Caki2 (cell line): ENCODE measurements at places on chromosomes 3 and 15.

- no peak for DNase-seq
Measured at GRCh38 chr15:38708672-38709180, 144.1 kb upstream of the RASGRP1 start.

GRCh38 chr3:53846851-53847155 is 435 bp downstream of the IL17RB start:
- DNase-seq: no peak

DNA sequence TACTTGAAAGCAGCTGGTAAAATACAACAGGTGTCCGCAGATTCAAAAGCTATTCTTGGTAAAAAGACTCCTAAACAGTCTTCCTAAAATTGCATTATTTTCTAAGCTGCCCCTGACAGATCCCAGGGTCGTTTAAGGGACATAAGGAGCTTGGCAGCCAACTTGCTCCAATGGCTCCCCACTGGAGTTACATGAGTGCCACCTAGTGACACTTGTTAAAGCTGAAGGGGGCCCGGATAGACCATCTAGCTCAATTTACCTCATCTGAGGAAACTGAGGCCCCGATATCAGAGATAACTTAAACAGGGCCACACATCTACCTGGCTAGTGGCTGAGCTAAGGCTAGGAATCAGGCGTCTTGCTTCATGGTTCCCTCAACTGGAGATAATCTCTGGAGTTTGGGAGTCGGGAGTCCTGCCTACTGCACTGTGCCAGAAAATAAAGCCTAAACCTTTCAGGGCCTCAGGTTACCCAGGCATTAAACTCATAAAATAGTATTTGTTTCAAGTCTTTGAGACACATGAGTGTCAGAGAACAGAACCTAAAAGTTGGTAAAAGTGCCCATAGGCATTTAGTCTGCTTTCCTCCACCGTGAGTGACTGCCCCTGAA is 6.5 kb upstream of the TBC1D23 start:
- DNase-seq: peak; percentile 18

DNA sequence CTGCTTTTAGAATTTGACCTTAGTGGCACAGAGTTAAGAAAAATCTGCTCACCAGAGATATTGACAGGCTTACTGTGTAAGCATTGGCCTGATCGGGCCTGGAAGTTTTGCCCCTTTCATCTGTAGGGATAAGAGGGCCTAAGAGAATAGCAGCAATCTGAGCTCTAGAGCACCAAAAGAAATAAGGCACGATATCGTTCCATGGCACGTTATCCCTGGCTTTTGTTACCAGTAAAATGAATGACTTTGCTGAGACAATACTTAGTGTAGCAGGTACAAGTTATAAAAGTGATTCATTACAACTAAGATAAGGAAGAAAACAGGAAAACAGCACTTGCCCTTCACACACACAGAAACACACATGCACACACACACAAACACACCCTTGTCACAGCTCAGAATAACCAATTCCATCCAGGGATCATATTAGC is 5.0 kb downstream of the THBS1 start:
- DNase-seq: no peak

DNA sequence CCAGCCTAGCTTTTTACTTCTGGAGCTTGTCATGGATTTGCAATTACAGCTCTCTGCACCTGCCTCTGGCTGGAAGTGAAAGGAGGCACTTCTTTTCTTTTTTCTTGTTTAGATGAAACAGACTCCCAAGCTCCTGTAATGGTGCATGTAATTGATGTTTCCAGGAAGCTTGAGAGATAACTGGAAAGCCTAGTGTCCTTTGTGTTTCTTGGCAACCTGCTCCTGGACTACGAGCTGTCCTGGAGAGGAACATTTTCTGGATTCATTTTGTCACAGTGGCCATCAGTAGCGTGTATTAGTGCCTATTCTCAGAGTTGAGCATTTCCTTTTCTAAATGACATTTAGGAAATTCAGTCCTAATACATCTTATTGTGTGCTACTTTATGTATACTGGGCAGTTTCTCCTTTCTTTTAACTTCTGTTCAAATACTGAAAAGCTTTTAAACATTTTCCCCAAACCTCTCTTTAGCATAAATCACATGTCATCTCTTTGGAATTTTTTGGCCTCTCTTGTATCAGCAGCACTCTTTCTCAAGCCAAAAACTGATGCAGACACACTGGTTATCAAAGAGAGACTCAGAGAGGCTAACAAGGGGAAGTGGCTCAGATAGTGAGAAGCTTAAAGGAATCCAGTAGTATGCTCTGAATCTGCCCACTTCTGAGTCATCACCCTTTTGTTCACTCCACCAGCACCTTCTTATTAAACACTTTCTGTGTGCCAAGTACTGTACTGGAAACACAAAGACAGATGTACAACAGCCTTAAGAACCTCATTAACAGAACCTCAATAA is 62.6 kb upstream of the SLC2A2 start:
- DNase-seq: peak; percentile 67

- no peak for DNase-seq
Measured at GRCh38 chr3:150806185-150806835, 43.3 kb upstream of the SIAH2 start.

- DNase-seq: no peak
Measured at GRCh38 chr3:173624086-173624485, 226.5 kb downstream of the NLGN1 start.

- no peak for DNase-seq
Measured at GRCh38 chr3:23804441-23805209, 1.1 kb upstream of the UBE2E1 start.

DNA sequence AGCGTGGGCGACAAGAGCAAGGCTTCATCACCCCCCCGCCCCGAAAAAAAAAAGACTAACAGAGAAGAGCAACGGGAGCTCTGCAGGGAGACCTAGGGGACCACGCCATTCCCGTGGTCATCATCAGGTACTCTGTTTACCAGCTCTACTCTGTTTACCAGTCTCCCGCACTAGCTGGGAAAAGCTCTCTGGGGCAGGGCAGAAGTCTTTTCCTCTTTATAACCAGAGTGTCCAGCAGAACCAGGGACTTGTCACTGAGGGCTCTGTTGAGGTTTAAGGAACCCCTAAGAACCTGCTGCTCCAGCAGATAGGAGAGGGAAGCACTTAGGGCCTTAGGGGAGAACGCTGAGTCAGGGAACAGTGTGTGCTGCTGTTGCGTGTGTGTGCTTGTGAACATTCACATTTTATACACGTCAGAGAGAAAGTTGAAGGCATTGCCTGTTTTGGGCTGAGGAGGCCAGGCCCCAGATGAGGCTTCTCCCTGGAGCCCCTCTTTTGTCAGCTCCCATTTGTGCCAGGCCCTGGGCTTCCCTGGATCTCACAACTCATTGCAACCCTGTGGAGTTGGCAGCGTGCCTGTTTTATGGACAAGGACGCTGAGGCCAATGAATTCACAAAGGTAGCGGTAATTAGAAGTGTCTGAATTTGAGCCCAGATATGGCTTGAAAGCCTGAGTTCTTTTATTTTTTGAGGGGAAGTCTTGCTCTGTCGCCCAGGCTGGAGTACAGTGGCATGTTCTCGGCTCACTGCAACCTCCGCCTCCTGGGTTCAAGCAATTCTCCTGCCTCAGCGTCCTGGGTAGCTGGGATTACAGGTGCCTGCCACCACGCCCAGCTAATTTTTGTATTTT is 24.2 kb upstream of the ERICH6 start:
- no peak for DNase-seq

DNA sequence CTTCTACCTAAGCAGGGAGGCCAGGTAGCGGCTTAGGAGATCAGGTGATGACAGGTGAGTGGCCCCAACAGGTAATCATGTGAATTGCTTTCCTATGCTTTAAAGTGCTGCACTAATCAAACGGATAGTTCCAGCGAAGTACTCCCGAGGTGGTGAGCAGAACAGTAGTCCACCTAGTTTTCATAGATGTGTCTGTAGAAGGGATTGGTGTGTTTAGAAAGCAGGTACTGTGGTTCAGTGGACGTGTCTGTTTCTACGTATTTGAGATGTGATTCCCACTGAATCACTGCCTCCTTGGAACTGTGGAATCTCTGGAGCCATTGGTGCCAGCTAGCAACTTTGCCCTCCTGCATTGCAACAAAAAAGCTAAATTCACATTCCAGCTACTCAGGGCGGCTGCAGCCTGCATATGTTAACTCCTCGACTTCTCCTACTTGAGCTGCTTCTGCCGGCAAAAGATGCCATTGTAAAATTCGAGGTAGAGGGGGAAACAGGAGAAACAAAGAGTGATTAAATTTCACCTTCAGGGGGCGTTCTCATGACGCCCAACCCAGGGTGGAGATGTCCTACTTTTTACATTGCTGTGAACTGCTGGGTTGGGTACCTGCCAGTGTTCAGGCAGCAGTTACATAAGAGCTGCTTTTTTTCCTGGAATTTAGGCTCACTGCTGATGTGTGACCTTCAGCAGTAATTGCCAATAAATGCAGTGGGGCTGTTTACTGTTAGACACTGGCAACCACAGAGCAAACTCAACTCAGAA is 227.3 kb downstream of the ITPR1 start:
- DNase-seq: peak; percentile 58

- DNase-seq: no peak
Measured at GRCh38 chr3:42660898-42661297, 7.4 kb downstream of the ZBTB47 start.

DNA sequence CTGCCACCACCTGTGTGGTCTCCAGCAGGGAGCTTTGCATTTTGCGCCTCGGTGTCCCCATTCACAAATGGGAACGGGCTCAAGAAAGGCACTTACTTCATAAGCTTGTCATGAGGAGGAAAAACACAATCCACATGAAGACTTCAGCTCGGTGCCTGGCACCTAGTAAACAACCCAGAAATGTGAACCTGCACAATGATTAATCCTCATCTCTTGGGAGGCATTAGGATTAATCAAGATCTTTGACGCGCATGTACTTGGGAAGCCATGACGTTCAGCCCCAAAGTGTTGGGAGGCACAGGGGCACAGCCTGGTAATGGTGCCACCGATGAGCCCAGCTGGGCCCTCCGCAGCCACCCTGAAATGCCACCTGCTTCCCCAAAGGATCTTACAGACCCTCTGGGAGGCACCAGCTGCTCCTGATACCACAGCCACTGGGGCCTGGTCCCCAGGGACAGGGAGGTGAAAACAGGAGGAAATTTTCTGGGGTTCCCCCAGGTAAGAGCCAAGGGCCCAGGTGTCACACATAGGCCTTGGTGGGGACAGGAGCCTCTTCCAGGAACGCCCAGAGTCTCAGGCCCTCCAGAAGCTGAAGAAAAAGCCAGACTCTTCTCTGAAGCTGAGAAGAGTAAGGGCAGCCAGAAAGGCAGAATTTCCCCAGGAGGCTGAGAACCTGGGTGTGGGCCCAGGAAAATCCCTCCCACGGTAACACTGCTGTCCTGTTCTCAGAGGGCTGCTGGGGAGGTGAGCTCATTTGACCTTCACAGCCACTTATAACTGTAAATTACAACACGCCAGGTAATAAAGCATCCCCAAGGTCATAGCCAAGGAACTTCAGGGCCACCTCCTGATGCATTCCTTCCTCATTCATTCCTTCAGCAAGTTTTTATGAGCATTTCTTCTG is 507.5 kb downstream of the SHQ1 start:
- DNase-seq: no peak

DNA sequence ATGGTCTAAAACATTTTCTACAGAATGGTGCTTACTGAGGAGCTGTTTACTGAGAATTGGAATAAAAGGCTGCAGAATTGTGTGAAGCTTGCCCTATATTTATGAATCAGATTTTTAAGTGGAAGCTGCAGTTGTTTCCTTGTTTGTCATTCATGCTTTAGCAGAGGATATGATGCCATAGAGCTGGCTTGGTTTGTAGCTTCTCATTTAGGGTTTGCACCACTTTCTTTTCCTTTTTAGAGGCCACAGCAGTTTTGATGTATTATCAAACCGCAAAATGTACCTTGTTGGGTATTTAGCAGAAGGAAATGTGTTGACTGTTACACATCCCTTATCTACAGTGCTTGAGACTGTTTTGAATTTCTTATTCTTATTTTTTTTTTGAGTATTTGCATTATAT is 66.2 kb downstream of the RASA2 start:
- DNase-seq: no peak

- DNase-seq: no peak
Measured at GRCh38 chr15:88509964-88510363, 36.5 kb downstream of the DET1 start.

DNA sequence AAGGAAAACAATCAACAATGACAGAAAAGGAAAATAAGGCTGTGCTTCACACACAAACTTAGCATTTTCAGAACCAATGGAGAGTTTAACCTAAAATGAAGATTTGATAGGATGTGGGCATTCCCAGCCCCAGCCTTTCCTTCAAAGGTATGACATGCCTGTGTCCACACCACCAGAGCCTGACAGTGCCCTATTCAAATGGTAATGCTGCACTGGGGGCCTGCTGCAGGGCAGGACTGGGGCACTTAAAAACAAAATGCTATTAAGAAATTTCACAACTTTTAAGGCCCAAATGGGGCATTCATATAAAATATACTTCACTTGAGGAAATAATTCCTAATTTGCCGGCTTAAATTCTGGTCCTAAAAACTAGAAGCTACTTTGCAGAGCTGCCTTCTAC is 30.9 kb upstream of the TKT start:
- no peak for DNase-seq

DNA sequence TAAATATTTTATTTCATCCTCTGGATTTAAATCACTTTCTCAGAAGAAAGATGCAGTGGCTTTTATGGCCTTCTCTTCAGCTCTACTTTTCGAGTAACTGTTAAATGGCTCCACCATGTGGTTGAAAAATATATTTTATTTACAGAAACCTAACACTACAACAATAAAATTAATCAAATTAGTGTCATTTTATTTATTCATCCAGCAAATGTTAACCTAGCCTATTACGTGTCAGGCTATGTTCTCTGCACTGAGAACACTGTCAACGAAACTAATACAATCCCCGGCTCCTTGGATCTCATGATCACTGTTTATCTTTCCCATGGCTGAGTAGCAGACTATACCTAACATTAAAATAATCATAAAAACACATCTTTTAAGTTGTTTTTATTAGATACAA is 148.0 kb upstream of the OSTN start:
- DNase-seq: peak; percentile 43

DNA sequence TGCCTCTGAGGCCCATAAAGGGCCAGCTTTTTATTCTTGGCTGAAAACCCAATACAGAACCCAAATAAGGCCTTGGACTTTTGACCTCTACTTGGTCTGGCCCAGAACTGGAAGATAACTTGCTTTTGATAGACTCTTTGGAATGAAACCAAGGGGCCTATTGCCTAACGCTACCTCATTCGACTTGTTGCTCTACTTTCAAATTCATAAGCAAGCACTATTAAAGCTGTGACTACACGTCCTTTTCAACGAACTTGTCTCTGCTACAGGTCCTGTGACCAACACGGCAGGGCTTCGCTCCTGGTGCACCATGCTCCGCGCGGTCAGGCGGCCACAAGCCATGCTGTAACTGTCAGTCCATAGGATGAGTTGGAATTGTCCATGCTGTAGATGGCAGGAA is 385.4 kb downstream of the MFSD1 start:
- DNase-seq: no peak

- DNase-seq: no peak
Measured at GRCh38 chr3:41502481-41502880, 303.2 kb downstream of the CTNNB1 start.

- DNase-seq: no peak
Measured at GRCh38 chr3:112048911-112049310, 14.4 kb downstream of the TMPRSS7 start.

DNA sequence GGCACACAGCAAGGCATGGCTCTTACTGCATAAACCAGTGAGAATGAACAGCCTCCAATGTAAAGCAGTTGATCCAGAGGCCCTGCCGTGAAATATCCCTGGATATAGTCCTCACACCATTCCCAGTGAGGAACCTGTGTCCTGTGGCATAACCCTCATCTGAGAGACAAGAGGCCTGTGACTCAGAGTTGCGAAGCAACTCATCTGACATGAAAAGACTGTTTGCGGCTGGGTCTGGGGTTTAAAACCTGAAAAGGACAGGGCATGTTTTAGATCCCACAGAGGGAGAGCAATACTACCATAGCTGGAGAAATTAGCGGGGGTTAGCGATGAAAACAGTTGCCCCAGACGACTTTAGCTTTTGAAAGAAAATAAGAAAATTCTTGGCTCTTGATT is 165.3 kb upstream of the BHLHE40 start:
- no peak for DNase-seq
